ENCODE measurements at places on chromosomes 13 and 19.

- DNase-seq, result no peak
Measured at GRCh38 chr13:50613356-50613831, 230.1 kb downstream of the DLEU7 start.

GRCh38 chr13:46087481-46087880, 17.4 kb downstream of the CPB2 start:
- no peak for DNase-seq

- no peak for DNase-seq
Measured at GRCh38 chr13:28819046-28819730, 951 bp upstream of the MTUS2 start.

DNA sequence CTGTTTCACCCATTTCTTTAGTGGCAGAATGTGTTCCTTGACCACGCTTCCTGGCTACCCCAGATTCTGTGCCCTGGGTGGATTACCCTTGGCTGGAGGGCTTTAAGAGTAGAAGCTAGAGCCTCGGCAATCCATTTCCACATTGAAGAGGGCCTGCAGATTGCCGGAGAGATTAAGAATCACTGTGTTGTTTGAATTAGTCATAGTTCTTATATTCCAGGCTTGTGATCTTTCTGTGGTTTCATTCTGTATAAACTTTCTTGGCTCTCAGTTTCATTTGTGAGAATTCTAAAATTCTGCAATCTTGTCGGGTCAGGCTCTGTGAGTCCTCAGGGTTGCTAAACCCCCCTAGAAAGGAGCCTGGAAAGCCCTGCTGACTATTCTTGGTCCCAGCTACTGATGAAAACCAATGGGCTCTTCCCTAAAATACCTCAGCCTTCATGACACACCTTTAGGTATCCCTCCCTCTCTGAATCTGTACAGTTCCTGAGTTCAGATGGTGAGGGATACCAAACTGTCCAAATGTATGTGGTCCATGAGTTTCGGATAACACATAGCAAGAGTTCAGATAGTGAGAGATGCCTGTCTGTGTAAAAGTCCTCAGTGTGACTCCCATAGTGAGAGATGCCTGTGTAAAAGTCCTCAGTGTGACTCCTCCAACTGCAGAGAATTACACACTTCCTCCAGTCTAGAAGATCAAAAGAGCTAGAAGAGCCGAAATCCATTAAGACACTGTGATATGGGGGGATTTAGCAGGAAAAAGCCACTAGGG, 4.3 kb downstream of the PHF11 start:
- DNase-seq, result no peak

GRCh38 chr13:90091611-90092010, 1255.9 kb upstream of the MIR17HG start:
- no peak for DNase-seq

DNA sequence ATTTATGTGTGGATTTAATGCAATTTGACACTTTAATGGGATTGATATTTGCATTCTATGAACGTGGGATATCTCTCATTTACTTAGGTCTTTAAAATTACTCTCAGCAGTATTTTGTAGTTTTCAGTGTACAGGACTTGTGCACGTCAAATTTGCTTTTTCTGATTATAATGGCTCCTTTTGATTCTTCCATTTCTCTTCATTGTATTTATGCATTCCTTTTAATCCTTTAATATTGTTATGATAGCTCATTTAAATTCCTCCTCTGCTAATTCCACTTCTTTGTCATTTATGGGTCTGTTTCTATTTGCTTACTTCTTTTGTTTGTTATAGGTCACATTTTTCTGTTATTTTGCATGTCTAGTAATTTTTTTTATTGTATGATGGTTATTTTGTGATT, 226.6 kb downstream of the ATP8A2 start:
- DNase-seq, result no peak

DNA sequence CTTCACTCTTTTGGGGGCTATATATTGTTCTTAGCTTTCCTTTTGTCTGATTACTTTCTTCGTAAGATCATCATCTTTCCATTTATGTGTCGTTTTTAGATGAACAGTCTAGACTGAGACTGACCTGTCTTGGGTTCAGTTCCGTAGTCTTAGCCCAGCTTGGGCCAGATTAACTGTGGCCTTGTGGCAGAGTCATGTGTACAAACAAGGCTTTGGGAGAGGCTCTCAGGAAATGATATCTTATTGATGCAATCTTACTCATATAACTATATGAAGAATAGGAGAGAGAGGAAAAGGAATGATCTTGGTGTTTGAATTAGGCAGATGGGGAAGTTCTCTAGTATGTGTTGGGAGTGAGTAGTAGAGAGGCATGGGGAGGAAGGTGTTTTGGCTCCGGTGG, 6.8 kb upstream of the ERCC5 start:
- DNase-seq, result no peak

GRCh38 chr13:73325723-73326558, 267.1 kb downstream of the KLF5 start:
- no peak for DNase-seq

DNA sequence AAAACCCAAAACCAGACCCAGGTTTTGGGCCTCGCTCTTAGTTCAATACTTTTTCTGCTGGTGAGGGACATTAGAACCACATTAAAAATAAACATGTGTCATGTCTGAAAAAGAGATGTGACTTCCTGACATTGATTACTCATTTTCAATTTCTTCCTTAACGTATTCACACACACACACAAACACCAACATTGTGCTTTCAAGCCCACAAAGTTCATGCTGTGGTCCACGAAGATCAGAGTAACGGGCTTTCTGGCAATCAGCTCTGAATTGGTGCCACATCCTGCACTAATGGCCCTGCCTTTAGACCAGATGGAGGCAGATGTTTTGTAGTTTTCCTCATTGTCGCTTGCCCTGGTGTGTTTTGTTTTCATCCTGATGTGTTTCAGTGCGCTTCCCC, 47.9 kb upstream of the POMP start:
- no peak for DNase-seq

DNA sequence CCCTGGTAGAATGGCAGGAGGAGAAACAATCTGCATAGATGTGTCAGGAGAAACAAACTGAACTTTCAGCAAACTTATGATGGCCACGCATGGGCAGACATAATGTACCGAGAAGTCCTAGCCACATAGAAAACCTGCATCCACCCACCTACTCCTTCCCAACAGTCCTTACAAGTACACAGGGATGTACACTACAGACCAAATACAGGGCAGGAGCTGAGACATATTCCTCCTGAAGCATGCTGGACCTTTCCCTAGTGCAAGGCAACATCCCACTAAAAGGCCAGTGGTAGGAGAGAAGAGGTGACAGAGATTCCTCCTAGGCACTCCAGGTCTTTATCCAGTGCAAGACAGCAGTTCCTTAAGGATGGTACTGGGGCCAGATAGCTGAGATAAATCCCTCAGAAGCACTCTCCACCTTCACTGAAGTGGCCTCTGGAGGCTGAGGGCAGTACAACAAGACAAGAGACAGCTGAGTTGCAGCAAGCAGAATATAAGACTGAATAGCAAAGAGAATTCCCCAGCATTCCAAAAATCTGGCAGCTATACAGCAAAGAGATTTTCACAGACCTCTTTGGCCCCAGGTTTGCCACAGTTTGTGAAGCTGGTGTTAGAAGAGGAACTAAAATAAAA, 18.3 kb downstream of the VWA8 start:
- no peak for DNase-seq

GRCh38 chr13:81874681-81875661, 1534.0 kb upstream of the SPRY2 start:
- no peak for DNase-seq
